ENCODE measurements at places on chromosomes 3 and 15.

DNA sequence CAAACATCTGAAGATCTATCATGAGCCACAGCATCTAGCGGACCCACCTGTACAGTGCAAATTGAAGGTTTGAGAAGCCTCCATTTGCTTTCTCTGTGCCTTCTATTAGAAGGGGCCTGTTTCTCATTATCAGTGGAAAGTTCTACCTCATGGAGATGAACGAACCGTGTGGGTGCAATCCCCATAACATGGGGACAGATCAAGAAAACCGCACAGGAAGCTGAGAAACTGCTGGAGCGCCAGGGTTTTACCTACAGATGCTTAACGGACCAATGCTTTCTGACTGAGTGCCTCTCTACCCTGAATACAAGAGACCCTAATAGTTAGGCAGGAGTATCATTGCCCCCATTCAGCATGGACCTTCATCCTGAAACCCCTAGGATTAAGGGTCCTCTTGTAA, 53.5 kb downstream of the CYP19A1 start:
- DNase-seq, result no peak

GRCh38 chr3:171974986-171975837, 64.2 kb upstream of the FNDC3B start:
- DNase-seq, result peak; percentile 90

- no peak for DNase-seq
These were observed 47.8 kb downstream of the LRRK1 start for GRCh38 chr15:100966997-100967396.

DNA sequence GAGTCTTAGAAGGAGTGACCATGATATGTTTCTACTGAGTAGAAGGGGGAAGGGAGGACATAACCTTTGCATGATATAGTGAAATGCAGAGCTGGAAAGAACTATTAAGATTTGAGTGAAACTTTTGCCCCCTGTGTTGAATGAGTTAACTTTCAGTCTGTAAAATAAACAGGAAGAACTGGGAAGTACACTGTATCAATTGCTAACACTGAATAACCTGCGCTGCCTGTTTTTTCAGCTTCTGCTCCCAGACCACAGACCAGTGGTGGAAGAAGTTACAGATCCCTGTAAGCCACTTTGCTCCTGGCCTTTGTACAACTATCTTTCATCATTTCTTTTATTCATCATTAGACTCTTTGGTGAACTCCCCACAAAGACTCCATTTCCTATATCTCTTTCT, 3.6 kb upstream of the LRCH3 start:
- no peak for DNase-seq

- DNase-seq, result no peak
These were observed 86.8 kb downstream of the LIPC start for GRCh38 chr15:58518626-58519025.

GRCh38 chr3:119402791-119403190, 60.6 kb downstream of the TMEM39A start:
- no peak for DNase-seq

DNA sequence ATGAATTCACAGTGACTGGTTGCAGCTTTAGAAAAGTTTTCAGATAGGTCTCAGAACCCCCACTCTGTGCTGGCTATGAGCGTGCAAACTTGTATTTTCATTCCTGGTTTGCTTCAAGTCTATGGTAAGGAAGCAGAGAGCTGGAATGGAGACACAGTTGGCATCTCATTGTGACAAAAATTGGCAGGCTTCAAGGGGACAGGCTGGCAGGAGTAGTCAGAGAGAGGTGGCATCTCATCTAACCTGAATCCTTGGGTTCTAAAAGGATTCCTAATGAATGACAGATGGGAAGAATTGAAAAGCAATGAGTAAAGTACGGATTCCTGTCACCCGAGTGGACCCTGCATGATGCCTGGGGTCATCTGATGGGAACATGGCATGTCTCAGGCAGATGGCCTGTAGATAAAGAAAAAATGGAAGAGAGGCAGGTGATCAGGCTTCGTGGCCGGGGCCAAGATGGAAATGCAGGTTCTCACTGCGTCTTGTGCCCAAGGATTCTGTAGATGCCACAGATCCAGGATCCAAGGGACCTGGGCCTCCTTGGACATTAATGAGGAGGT, 89.4 kb upstream of the ABHD17C start:
- no peak for DNase-seq

- DNase-seq, result no peak
These were observed 19.5 kb upstream of the C3orf70 start for GRCh38 chr3:185172086-185173049.

- DNase-seq, result no peak
These were observed 38.1 kb upstream of the NMNAT3 start for GRCh38 chr3:139715743-139716360.

DNA sequence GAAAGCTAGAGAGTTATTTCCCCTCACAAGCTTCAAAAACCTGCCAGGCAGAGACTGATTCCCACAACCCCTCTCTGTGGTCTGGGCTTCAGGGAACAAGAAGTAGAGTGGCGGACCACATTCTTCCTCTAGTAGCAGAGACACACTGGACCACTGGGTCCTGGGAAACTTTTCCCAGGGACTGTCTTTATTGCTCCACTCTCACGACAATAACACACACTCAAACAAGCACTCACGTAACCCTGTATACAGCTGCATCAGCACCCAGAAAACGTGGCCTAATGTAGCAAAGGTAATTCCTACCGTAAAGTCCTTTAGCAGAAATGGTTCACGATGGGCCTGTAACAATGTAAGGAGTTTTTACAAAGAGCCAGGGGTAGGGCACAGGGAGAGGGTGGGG, 27.6 kb downstream of the CPOX start:
- DNase-seq, result no peak

DNA sequence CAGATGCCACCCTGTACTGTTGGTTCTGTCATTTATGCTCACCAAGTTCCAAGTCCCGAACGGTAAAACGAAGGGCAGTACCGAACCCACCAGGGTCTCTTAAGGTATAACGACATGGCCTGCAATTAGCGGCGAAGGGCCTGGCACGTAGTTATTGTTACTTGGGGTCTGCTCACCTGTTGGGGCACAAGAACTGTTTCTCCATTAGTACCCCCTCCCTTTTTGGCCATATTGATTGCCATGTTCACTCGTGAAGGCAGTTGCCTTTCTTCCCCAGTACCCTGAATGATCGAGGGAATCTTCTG, 435 bp downstream of the IL17RB start:
- no peak for DNase-seq

- DNase-seq, result no peak
These were observed 50.7 kb downstream of the ADAMTS17 start for GRCh38 chr15:100291106-100291505.

DNA sequence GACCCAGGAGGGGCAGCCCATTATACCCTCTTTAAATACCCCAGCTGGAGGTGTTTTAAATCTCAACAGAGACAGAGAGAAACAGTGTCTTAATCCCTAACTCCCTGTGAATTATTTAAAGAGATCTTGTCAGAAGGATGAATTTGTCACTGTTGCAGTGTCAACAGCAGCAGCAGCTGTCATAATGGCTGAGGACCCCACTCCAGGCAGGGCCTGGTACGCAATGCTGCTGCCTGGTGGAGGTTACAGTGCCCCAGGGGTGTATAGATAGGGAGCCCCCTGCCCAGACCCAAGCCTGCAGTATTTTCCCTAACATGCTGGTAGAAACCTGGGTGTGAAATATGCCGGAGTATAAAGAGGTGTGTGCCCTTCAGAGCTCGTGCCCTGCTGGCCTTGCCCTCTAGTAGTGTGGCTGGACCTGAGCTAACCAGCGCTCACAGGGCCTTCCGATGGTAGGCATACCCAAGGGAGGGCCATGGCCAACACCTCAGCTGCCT, 143.0 kb downstream of the EPHB1 start:
- DNase-seq, result no peak

GRCh38 chr15:50053055-50053856, 65.8 kb downstream of the ATP8B4 start:
- no peak for DNase-seq

DNA sequence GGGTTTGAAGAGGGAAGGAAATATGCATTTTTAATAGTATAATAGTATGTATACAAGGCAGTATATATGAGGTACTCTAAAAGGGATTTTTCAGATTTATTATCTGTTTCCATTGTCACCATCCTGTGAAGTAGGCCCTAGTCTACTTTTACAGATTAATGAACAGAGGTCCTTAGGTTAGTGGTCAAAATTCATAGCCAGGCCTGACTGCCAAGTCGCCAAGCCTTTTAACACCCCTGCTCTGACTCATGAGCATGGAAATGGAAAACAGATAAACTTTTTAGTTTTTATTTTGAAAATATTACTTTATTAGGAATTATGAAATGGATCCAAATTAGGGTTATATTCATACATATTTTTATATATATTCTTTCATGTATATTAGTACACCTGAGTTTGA, 146.9 kb downstream of the BBX start:
- no peak for DNase-seq

DNA sequence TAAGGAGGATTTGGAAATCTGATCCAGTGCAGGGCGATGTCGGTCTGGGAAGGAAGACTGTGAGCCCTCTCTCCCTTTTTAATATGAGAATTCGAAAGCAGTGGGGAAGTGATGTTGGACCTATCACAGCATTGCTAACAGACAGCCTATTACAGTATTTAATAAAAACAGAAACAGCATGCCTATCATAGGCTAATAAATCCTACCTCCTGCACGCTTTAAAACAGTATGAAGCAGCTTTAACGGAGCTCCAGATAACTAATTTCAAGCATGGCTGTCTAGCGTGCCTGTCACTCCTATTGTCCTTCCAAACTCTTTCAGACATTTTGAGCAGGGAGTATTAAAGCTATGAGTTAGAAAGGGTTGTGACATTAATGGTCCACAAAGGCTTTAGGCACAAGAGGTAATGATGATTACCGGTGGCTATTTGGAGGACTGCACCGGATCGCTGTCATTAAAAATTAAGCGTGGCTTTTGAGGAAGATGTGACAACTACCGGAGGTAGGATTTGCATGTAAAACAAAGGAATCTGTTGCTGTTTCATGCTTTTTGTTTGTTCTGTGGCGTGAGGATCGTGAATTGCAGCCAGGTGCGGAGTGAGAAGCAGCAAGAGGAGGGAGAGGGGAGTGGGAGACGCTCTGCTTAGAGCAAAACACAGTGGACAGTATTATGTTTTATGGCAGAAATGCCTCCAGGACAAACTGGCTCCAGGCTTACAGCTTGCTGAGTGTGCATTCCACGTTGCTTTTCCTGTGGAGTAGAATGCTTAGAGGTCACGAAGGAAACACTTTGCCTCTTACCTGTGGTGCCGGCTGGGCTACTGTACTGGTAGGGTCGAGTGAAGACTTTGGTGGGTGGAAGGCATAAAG, at the start of gene KCNMB2:
TSS of gene KCNMB2 (plus strand) at position 226 of the 869 bp plus-strand sequence.
- DNase-seq, result no peak

GRCh38 chr3:61594964-61595285, 33.6 kb downstream of the PTPRG start:
- DNase-seq, result no peak

GRCh38 chr15:57158997-57159668, 217.2 kb upstream of the CGNL1 start:
- DNase-seq, result no peak

- DNase-seq, result no peak
These were observed 285.0 kb upstream of the C2CD4B start for GRCh38 chr15:62450061-62450460.

- DNase-seq, result no peak
These were observed 202.6 kb downstream of the VGLL3 start for GRCh38 chr3:86788371-86788770.

- no peak for DNase-seq
These were observed 50.1 kb downstream of the GPR176 start for GRCh38 chr15:39869858-39870515.

GRCh38 chr3:10226293-10226692, 22.0 kb upstream of the TATDN2 start:
- no peak for DNase-seq

DNA sequence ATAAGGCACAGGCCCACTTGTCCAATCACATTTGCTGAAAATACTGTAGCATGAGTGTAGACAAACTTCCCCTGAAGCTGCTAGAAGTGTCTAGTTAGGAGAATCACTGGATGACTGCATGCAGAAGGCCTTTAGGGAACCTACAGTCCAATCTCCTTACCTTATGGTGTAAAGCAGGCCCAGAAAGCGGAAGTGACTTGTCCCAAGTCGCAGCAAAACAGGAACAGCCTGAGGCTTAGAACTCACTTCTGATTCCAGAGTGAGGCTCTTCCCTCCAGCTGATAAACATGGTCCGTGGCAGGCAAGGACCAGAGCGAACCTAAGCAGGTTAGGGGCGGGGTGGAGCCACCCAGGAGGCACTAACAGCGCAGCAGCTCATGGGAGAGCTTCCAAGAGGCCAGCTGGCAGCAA, 2.5 kb downstream of the GRAMD2A start:
- DNase-seq, result peak; percentile 74

DNA sequence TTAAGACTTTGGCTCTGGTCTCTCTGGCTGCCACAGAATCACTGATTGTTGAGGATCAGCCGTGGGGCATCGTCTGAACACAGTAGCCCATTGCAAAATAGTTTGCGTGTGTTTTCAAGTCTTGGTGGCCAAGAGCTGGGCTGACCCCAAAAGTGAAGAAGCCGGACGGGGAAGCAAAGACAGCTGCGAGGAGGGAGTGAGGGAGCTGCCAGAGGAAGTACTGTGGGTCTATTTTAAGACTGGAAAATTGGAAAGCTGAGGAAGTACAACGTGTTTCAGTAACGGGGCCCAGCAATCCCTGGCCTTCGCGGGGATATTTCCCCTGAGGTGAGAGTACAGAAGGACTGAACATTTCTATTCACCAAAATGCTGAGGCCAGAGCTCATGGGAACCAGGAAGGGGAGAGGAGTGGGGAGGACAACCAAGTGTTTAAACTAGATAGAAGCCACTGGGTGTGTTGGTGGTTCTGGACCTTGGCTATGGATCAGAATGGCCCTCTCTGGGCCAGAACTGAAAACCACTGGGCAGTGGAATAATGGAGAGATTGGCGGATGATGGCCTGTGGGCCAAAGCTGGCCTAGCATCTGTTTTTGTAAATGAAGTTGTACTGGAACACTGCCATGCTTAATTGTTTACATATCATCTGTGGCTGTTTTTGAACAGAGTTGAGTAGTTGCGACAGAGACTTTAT, 34.1 kb upstream of the LIMD1 start:
- no peak for DNase-seq

DNA sequence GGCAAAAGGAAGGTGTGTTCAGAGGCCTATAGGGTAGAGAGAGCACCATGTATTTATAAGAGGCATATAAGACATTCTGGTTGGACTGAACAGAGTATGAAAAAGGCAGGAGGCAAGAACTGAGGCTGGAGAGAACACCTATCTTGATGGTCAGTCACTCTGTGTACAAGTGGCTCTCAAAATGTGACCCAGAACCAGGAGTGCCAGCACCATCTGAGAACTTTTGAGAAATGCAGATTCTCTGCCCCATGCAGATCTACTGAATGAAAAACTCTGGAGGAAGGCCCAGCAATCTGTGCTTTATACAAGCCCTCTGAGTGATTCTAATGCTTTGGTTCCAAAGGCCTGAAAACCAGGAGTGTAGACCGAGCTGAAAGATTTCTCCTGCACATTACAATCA, 324.0 kb upstream of the IL12A start:
- no peak for DNase-seq

DNA sequence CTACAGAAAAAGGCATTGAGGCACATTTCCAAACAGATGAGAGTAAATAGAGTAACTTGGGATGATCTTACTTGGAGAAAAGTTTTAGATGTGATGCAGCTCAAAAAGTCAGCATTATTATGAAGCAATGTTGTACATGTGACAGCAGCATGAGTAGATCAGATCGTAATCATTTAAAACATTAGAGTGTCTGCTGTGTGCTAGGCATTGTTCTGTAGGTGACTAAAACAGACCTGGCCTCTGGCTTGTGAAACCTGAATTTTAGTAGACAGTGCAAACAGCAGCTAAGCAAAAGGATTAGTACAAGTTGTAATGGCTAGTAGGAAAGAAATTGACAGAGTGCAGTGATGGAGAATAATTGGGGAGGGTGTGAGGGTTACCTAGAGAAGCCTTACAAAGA, 15.1 kb downstream of the UBE2E1 start:
- no peak for DNase-seq

- DNase-seq, result no peak
These were observed 23.2 kb downstream of the SFMBT1 start for GRCh38 chr3:53022647-53023046.
